ENCODE measurements at places on chromosomes 4 and X.
A peak's percentile ranks its signal among the peaks of the same experiment; 100 is the strongest.

DNA sequence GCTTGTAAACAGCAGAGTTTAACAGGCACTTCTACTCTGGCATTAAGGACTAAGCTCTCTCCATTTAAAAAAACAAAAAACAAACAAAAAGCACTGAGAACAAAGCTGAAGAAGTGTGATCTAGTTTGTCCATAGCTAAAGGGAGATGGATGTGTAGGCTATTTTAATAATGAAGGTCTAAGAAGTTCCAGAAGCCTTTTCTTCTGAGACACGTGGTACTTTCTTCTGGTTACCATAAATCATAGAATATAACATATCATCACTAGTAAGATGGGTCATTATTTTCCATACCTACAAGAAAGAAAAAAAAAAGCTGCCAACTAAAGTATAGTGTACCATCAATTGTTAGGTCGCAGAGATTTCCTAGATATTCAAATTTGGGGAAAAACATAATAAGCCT, 722 bp upstream of the NBDY start:
- no peak for ATAC-seq

GRCh38 chr4:3442959-3443749, 1.4 kb downstream of the HGFAC start:
- ATAC-seq, result peak; percentile 83

- ATAC-seq, result peak; percentile 42
Measured at GRCh38 chr4:70838666-70839588, 763 bp downstream of the GRSF1 start.

- peak; percentile 95 for ATAC-seq
Measured at GRCh38 chr4:38867478-38868058, at the start of gene FAM114A1. Gene FAM114A1 (plus strand): TSS chr4:38867806. CDS start chr4:38878079, 10,273 bp downstream.

DNA sequence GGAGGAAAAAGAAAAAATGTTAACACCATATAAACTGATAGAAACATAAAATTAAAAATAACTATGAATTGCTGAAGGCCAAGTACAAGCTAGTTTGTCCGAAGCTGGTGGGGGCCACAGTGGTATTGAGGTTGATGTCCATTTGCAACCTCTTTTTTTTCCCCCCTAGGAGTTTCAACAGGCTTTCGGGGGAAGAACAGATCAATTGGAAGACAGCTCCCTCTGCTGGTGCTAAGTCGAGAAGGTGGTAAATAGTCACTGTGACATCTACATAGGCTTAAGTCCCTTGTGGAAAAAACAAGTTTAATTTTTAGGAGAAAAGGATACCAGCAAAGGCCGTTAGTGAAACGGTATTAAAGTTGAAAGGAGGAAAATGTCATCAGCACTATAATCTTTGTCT, 115.7 kb upstream of the ZXDA start:
- no peak for ATAC-seq

- ATAC-seq, result no peak
Measured at GRCh38 chr4:90979556-90979955, 852.4 kb downstream of the CCSER1 start.

DNA sequence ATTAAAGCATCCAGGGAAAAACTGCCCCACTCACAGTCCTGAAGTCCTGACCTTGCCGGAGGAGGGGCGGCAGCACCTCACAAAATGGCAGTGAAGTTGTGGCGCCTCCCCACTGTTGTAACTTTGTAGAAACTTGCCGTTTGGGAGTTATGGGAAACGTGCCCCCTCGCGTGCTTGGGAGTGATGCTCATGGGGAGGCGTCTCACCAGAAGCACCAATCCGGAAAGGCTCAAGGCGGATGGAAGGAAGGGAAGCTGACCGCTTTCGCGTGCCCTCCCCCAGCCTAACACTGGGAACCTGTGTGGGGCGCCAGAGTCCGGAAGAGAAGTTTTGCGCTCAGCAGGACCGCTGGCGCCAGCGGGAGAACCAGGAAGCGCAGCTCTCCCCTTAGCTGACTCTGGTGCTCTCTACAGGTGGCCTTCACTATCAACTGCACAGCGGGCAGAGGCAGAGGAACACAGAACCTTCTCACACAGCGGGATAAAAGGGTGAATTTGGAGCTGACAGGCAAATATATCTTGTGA, at the start of the genes CT45A10 and SAGE1:
TSS of gene CT45A10 (minus strand) at position 151 of the 524 bp plus-strand sequence. CDS start 8,100 bp downstream, outside the sequence.
TSS of gene SAGE1 (plus strand) at position 423 of the 524 bp plus-strand sequence. CDS start 2,527 bp downstream, outside the sequence.
- no peak for ATAC-seq

DNA sequence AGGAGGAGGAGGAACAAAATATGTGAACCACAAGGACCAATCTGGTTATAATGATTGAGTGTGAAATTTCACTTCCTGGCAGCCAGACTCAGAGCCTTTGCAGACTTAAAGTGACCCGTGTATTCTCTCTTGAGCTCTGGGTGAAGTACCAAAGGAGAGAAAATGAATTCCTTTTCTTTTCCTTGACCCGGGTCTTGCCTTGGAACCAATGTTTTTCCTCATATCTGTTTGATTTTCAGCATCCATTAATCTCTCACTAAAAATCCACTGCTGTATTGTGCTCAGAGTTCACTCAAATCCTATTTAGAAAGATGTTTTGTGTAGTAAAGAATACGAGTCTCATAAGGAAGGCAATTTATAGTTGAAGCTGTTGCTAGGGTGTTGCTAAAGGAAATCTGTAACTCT, 78.3 kb upstream of the C1QTNF7 start:
- no peak for ATAC-seq

- ATAC-seq, result no peak
Measured at GRCh38 chr4:25146076-25146475, 14.2 kb downstream of the SEPSECS start.

DNA sequence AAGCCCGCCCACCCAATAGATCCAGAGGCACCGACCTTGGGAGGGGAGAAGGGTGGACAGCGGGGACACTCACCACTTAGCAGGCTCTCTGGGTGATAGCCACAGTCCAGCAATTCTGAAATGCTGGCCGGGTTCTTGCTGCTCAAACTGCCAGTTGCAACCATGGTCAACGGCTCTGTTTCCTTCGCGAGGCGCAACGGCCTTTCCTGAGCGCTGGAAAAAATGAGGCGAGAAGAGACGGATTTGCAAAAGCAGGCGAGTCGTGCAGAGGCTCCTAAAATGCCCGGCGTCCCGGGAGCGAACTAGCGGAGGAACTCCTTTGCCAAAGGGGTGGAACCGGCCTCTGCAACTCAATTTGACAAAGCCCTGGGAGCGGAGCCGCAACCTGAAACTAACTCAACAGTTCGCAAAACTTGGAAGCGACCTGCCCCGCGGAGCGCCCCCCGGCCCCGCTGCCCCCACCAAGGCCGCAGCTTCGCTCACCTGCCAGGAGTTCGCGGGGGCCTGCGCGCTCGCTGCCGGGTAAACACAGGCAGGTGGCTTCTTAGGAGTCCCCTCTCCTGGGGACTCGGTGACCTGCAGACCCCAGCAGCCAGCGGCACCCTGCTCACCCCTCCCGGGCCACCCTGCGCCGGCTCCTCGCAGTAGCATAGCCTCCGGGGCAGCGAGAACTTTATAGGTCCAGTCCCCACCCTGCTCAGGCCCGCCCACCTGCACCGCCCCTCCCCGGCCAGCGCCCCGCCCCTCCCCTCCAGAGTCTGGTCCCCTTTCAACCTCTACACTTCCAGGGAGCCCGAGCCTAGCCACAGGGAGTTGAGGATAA, at the start of gene DDIT4L:
TSS of gene DDIT4L (minus strand) at position 649 of the 823 bp plus-strand sequence. CDS start at position 164, 485 bp downstream.
- peak; percentile 78 for ATAC-seq

DNA sequence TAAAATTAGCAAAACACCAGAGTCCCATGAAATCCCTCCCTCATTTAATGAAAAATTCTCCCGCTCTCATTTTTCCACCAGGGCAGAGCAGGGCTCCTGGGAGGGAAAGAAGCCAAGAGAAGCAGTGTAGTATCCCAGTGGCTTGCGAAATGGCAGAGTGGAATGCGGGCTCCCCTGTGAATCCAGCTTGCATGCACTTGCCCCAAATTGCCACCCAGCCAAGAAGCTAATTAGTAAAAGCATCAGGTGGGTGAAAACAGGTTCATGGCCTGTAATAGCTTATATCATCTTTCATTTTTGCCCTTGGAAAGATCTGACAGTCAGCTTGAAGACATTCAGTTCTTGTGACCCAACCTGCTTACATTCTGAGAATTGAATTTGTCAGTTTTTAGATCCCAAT, 10.1 kb downstream of the AMOT start:
- ATAC-seq, result no peak

DNA sequence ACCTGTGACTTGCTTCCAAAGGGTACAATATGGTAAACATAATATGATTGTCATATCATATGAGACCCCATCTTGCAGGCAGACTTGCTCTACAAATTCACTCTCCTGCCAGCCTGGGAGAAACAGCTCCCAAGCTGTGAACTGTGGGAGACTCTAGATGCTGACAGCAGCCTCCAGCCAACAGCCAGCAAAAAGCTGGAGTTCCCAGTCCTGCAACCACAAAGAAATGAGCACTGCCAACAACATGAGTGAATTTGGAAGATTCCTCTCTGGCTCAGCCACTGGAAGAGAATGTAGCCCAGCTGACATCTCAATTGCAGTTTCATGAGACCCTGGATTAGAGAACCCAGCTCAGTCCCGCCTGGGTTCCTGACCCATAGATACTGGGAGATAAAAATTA, 145.4 kb downstream of the QDPR start:
- ATAC-seq, result no peak

DNA sequence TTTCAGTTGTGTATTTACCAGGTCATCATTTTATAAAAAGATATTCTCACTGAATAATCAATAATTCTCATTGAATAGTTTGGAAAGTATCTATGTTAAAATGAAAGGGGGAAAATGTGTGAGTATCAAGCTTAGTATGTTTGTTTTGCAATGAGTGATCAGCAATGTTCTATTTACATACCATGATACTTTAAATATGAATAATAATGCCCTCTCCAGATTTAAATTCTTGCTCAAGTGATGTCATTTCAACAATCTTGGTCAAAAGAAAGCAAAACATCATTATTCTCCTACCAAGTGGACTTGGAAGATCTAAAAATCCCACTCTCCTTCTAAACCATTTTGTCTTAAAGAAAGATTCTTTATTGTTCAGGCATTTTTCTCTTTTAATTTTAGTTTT, 42.1 kb upstream of the ANKRD50 start:
- no peak for ATAC-seq

- no peak for ATAC-seq
Measured at GRCh38 chrX:631802-632365, 1.3 kb downstream of the SHOX start.

GRCh38 chrX:153059191-153060094, 3.2 kb downstream of the PNMA3 start:
- ATAC-seq, result no peak

DNA sequence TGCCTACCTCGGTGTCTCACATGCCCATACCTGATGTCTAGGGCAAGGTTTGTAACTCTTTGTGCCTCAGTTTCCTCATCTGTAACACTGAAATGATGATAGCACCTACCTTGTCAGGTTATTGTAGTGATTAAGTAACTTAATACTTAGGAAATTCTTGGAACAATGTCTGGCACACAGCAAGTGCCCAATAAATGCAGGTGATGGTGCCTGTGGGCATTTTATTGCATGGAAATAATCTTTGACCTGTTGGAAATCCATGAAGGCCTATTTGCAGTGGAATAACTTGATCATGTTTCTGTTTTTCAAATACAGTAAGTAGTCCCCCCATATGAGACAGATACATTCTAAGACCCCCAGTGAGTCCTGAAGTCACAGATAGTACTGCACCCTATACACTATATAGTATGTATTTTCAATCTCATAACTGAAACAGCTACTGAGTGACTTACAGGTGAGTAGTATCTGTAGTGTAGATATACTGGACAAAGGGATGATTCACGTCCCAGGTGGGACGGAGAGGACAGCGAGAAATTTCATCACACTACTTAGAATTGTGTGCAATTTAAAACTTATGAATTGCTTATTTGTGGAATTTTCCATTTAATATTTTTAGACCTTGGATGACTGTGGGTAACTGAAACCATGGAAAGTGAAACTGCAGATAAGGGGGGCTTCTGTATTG, 42.1 kb downstream of the AFF1 start:
- ATAC-seq, result peak; percentile 70

GRCh38 chr4:42671431-42672194, 14.7 kb upstream of the ATP8A1 start:
- peak; percentile 90 for ATAC-seq

- peak; percentile 85 for ATAC-seq
Measured at GRCh38 chrX:17654116-17654515, 83.2 kb upstream of the SCML1 start.

GRCh38 chr4:74964311-74964710, 31.4 kb downstream of the PARM1 start:
- ATAC-seq, result no peak

GRCh38 chrX:124127496-124127895, 166.0 kb downstream of the STAG2 start:
- ATAC-seq, result no peak

GRCh38 chrX:97527725-97528124, 644.0 kb downstream of the RPA4 start:
- no peak for ATAC-seq

DNA sequence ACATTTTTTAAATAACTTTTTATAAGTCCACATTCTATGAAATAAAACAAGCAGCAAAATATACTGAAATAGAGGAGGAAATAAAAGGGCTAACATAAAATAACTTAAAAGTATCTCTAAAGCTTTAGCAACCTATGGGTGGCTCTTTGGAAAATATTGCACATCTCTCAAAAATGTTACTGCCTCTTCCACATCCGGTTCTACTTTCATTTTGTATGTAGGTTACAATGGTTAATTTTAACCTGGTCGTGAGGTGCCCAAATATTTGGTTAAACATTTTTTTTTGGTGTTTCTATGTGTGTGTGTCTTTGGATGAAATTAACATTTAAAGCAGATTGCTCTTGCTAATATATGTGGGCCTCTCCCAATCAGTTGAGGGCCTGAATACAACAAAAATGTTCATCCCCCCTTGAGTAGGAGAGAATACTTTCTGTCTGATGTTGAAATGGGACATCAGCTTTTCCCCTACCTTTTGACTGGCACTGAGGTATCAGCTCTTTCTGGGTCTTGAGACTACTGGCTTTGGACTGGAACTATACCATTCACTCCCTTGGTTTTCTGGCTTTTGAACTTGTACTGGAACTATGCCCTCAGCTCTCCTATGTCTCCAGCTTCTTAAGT, 353.0 kb downstream of the ADAM29 start:
- no peak for ATAC-seq

- ATAC-seq, result no peak
Measured at GRCh38 chr4:168485156-168485910, 5.0 kb upstream of the DDX60L start.

DNA sequence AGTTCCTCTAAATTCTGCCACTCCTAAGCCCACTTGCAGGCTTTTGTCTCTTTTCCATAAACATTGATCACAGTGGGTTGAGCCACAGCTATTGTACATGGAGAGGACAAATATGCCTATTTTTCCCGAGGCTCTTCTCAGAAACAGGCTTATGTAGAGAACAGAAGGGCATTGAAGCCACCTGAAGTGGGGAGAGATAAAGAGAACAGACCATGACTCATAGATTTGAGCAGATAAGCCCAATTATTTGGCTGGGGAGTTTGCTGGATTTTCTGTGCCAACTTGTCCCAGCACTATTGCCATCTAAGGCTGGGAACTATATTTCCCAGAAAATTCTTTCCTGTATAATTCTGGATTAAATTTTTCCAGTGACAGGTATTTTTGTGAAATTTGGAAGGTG, 446.1 kb upstream of the RPS6KA3 start:
- ATAC-seq, result no peak

GRCh38 chrX:30039768-30040167, 175.6 kb upstream of the MAGEB2 start:
- ATAC-seq, result no peak

All from activated T-helper 17 cell treated with anti-CD3 and anti-CD28 coated beads, Interleukin-2, amount 50 U/mL, for 72 hours (primary cell).